ENCODE measurements at places on chromosomes 1 and 21. TPM values are rescaled to one million over a fixed set of nuclear protein-coding genes. Genes with fewer than 3 reads are reported as not detected.

Gene SKI
- 5.3 TPM for total RNA-seq

Gene LCE1E
- not detected for total RNA-seq

Gene ARMH1
- not detected for total RNA-seq

Gene AADACL3
- total RNA-seq: not detected

Gene GJA4
- total RNA-seq: not detected

Gene RAB13
- total RNA-seq: 59.5 TPM

Gene SPATA21
- total RNA-seq: not detected

Gene ELF3
- 9.9 TPM for total RNA-seq

Gene INAVA
- total RNA-seq: 7.3 TPM

Gene CD34
- not detected for total RNA-seq

Gene RBM34
- total RNA-seq: 143 TPM

Gene LAMTOR5
- total RNA-seq: 123 TPM

Gene FAM72B
- total RNA-seq: 23.1 TPM

Gene SPATA45
- total RNA-seq: not detected

Gene KANK4
- total RNA-seq: 0.03 TPM

Gene VSIG8
- total RNA-seq: not detected

Gene ZFP69B
- total RNA-seq: 8.5 TPM

Gene EDN2
- not detected for total RNA-seq

Gene DCST2
- total RNA-seq: not detected

Gene NOS1AP
- not detected for total RNA-seq

Gene CSF3R
- not detected for total RNA-seq
